ENCODE measurements at places on chromosomes 6 and 20.

DNA sequence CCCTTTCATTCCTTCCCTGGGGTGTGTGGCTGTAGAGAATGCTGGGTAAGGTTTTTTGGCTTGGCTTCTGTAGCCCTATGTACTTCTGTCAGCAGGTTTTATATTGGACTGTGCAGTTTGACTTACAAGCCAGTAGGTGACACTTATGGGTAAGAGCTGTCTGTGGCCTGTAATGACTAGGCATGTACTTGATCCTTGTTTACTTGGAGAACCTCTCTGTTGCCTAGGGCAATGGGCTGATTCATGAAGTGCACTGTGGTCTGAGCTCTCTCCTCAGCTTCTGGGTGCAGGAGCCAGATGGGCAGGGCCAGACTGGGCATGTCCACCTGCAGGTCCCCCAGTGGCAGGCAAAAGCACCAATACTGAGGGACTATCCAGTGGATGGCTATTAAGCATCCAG lies 544.6 kb downstream of the ADGRB3 start:
- no peak for DNase-seq

- DNase-seq = no peak
Observed at GRCh38 chr20:4156411-4156810, 141.1 kb upstream of the RNF24 start.

DNA sequence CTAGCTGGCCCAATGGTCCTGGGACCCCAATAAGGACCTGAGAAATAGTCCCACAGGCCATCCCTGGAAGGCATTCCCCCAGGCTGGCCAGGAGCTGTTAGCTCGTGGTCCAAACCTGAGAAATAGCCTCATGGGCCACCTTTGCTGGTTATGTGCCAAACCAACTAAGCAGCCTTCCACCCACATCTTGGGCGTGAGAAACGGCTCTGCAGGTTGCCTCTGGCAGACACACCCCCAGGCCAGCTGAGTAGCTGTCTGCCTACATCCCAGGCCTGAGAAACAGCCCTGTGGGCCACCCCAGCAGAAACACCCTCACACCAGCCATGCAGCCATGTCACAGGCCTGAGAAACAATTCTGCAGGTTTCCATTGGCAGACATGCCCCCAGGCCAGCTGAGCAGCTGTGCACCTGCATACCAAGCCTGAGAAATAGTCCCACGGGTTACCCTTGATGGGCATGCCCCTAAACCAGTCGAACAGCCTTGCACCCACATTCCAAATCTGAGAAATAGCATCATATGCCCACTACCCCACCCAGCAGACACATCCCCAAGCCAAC lies 567.8 kb upstream of the ID4 start:
- no peak for DNase-seq

GRCh38 chr6:155974811-155975323 lies 519.2 kb upstream of the NOX3 start:
- DNase-seq = no peak

Data from Panc1 (cell line).